ENCODE measurements at places on chromosomes 4 and X.

GRCh38 chr4:42144028-42144427 lies 8.4 kb downstream of the BEND4 start:
- DNase-seq = no peak

DNA sequence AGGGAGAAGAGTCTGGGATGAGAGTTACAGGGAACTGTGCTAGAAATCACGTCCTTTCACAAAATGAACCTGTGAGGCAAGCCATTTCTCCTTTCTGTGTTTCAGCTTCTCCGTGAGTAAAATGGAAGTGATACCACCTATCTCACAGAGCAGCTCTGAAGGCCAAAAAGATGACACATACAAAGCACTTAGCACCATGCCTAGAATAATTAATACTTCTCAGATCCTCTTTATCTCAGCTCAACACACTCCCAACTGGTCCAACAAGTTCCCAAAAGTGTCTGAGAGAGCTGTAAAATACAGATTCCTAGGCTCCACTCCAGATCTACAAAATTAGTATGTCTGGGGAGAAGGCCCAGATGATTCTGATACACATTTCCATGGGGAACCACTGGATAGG lies 38.3 kb downstream of the LHFPL1 start:
- no peak for DNase-seq

DNA sequence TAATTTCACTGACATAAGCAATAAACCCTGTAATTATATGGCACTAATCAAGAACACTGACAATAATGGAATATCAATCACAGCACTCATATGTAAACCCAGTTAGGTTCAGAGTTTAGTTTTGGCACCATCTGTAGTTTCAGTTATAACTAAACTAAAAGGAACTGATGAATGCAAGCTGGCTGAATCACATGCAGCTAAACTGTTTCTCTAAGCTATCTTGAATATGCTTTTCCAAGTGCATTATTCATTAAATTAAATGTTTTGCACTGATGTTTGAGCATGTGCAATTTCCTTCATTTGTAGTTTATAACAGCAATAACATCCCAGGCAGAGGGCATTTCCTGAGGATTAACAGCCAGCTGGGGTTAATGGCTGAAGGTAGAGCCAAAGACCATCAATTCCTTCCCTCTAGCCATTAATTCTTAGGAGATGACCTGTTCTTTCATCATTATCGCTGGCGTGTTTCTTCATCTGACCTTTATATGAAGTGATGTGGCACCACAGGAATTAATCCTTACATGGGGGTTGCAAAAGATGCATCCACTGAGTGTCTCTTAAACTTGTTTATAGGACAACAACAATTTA lies 562.8 kb upstream of the IGFBP7 start:
- no peak for DNase-seq

GRCh38 chr4:101014417-101014816 lies 332.9 kb downstream of the PPP3CA start:
- no peak for DNase-seq

DNA sequence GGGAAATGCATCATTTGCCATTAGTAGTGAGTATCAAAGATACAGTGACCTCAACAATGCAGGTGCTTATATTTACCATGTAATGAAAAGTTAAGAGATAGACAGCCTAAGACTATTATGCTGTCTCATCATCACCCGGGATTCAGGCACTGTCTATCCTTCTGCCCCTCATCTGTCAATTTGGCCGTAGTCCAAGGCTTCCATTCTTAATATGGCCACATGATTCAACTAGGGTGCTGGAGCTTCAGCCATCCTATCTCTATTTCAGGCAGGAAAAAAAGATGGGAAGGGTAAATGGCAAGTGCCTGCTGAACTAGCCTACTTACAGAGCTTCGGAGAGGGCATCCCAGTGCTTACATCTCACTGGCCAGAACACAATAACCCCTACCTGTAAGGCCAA lies 196.7 kb upstream of the LNX1 start:
- DNase-seq = no peak

DNA sequence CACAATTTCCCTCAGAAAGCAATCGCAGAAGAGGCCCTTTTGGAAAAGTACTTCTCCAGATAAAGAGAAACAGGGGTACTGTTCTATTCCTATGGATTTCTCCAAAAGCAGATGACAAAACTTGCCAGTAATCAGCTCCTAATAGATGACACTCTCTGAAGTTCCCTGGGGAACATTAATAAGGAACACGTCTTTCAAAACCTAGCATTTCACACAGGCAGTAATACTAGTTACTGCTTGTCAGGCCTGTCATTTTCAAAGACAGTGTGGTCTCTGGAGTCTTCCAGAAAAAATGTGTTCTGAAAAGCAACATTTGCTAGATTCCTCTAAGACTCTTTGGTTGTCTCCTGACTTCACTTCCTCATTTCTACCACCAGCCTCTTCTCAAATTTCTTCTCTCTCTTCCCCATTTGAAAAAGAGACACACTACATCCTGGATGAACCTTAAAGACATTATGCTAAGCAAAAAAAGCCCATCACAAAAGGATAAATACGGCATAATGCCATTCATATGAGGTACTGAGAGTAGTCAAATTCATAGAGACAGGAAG lies 47.3 kb downstream of the CHRDL1 start:
- DNase-seq = no peak

DNA sequence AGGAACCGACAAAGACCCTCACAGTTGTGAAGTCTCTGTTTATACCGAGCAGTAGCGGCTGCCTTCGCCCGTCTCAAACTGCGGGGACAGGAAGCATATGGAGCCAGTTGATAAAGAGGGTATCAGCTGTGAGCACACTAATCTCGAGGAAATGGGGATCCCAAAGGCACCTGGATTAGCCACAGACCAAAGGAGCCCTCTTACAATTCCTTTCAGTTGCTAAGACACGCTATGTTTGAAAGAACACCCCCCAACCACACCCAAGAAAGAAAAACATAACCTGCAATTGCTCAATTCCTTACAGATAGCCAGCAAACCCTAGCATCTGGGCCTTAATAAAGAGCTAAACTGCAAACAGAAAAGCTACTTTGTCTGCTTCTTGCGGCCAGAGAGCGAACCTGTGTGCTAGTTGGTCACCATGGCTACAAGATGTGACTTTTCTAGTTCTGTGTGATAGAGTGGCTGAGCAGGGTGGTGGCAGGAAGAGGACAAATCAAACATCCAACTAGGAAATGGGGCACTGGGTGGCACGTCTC lies 23.3 kb upstream of the CHRNA9 start:
- DNase-seq = no peak

DNA sequence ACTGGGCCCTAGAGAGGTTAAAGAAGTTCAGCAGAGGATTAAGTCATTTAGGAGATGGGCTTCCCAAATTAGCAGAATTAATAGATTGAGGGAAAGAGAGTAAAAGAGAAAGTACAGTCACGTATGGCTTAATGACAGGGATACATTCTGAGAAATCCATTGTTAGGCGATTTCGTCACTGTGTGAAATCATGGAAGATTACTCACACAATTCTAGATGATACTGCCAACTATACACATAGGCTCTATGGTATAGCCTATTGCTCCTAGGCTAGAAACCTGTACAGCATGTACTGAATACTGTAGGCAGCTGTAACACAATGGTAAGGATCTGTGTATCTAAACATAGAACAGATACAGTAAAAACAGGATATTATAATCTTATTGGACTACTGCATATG lies 180.6 kb downstream of the RNF150 start:
- DNase-seq = no peak

GRCh38 chr4:113311047-113311446 lies 261.6 kb downstream of the ANK2 start:
- DNase-seq = no peak

DNA sequence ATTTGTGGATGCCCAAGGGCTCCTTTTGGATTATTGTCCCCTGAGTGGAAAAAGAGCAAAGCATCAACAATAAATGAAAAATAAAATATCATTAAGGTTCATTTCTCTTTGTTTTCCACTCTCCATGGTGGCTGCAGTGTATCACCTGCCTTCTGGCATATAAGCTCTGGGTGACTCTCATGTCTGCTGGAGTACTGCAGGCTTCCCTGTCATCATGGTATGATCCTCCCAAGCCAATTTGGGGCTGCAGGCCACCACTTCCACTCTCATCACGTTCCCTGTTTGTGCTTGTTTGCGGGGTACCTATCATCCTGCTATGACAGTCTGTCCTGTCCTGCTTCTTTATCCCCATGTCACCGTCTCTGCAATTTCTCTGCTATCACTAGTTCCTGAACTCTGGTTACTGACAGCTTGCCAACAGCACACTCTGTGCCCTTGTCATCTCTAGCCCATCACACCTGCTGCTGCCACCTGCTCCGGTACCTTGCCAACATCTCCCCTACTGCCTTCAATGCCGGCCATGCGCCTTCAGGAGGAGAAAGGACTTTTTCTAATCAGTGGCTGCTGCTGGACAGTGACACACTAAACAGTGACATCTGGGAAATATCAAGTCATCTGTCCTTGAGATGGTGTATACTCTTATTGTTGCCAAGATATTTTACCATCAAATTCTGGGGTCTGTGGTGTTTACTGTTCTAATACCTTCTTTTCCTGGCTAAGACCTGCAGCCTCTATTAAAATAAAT lies 23.0 kb upstream of the FGF5 start:
- no peak for DNase-seq

DNA sequence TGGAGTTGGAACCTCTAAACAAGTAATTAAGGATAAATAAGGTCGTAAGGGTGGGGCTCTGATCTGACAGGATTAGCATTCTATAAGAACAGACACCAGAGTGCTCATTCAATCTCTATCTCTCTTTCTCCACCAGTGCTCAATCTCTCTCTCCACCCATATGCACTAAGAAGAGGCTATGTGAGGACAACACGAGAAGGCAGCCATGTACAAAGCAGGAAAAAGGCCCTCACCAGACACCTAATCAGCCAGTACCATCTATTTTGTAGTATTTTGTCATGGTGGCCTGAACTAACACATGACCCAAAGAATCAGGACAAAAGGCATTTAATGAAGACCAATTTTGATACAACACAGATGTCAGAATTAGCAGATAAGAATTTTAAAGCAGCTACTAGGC lies 16.8 kb downstream of the RFC1 start:
- no peak for DNase-seq

DNA sequence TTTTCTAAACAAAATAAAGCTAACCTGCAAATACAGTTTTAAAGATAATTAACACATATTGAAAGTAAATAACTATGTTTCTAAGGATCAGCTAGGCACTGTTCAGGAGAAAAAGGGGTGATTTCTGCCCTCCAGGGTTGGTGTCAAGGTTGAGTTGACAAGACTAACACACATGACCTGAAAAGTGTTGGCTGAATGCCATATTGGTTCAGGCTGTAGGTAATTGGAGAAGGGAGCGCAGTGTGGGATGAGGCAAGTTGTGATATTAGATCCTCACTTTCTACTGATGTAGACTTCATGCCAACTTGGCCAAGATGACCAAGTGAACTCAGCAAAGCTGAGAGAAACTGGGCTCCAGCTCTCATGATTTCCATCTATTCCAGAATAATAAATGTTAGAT lies 42.2 kb downstream of the PPM1K start:
- DNase-seq = no peak

DNA sequence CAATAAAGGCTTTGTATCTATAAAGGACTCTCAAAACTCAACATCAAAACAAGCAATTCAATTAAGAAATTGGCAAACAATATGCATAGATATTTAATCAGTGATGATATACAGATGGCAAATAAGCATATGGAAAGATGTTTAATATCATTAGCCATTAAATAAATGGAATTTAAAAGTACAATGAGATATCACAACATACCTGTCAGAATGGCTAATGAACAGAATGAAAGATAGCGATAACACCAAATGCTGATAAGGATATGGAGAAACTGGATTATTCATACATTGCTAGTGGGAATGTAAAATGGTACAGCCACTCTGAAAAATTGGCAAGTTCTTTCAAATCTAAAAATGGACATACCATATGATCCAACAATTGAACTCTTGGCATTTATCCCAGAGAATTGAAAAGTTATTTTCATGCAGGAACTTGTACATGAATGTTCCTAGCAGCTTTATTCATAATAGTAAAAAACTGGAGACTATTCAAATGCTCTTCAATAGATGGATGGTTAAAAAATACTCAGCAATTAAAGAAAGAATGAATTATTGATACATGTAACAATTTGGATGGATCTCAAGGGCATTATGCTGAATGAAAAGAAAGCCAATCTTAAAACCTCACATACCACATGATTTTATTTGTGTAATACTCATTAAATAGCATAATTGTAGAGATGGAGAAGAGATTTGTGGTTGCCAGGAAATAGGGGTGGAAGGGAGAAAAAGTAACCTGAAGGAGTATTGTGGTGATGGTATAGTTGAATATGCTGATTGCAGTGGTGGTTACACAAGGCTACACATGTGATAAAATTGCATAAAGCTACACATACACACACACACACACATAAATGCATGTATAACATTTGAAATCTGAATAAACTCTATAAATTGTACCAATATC lies 45.9 kb upstream of the ALG13 start:
- no peak for DNase-seq

- DNase-seq = no peak
Measured at GRCh38 chr4:53963336-53963735, 101.1 kb downstream of the CHIC2 start.

DNA sequence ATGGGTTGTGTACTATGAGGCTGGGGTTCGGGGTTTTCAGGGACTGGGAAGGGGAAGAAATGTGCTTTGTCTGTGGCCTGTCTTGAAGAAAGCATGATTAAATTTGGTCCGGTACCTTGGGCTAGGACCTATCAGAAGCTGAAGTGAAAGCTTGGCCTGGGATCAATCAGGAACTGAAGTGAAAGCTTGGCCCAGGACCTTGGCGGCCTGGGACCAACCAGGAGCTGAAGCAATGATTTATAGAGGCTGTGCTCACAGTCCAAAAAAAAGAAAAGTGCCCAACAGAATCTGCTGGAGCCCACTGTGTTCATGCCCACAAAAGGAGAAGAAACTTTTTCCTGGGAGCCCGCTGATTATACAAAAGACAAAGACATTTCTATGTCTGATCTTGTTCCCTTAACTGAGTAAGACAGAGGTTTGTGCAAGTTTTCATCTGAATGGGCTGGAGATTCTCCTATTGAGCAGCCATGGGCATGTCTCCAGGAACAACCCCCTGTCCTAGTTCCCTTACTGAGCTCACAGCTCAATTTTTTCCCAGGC lies 1427.9 kb downstream of the FAM133A start:
- no peak for DNase-seq
